Stimulated activated CD8-positive, alpha-beta memory T cell treated with anti-CD3 and anti-CD28 coated beads, Interleukin-7, amount 100 ng/mL, for 48 hours (primary cell): ENCODE measurements at places on chromosomes 13 and 19.

DNA sequence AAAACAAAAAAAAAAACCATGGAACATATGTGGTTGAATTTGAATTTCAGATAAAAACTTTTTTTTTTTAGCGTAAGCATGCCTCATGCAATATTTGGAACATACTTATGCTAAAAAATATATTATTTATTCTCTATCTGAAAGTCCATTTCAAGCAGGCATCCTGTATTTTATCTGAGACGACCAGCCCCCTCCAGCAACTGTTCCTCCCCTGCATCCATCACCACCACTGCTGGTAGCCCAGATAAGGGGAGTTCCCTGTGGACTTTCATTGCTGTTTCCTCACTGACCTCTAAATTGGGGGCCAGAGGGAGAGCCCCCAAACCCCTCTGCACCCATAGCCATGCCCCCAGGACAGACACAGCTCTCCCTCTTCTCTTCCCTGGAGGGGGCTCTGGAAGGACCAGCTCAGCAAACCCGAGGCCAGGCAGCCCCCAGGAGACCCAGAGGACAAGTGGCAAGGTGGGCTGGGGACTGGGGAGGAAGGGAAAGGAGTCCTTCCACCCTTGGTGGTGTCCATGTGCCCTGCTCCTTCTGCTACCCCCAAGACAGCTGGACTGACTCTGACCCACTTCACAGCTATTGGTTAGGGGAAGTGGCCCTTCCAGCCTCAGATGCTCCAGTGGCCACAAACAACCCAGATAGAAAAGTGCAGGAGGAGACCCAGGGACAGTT is 6.6 kb upstream of the SIGLEC12 start:
- no peak for DNase-seq

DNA sequence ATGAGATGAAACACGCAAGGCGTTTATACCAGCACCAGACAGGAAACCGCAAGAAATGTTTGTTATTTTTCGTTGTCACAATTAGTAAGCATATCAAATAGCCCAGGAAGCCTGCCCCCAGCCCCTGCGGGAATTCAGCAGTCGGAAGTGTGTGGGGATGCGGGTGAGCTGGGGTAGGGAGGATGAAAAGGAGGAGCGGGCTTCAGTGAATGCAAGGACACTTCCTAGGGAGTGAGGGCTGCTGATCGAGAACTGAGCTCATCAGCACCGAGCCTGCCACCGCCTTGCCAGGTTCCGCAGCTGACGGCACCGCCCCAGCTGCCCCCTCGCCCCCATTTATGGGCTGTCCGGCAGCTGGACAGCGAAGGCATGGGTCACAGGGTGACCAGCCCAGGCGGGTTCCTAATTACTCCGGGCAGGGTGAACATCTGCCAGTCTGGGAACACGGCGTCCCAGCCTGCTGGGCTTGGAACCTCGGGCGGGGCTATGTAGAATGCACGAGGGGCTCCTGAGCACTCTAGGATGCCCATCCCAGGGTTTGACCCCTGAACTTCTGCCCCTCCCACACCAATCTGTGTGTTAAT is 1.6 kb upstream of the BEST2 start:
- DNase-seq, result no peak

GRCh38 chr19:38849860-38850435 is at the start of gene HNRNPL:
Gene HNRNPL, minus strand, starts transcription at chr19:38849986. Its CDS starts 20 bp downstream, at chr19:38849966.
- DNase-seq, result peak; percentile 99

DNA sequence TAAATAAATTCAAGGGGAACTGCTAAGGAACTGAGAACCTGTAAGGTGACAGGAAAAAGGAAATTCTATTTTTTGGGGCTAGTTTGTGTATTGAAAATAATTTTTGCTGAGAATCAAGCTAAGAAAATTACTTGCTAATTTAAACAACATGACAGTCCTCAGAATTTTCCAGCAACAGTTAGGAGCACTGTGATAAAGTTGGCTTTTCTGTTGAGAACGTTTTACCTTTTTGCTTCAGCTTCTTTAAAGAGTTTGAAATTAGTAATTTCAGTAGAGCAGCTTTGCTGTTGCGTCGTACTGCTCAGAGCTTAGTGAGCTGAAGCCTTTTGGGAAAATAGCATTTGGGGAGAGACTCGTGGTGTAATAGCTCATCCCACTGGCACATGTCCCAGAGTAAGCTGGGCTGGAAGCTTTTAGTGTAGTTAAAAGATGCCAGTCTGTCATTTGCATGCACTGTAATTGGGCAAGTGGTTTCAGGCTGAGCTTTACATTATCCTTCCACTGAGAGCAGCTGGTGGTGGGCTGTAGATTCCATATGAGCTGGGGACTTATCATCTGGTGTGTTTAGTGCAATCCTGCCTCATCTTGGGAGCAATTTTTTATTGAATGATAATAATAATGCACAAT is 69.8 kb downstream of the LRCH1 start:
- no peak for DNase-seq

DNA sequence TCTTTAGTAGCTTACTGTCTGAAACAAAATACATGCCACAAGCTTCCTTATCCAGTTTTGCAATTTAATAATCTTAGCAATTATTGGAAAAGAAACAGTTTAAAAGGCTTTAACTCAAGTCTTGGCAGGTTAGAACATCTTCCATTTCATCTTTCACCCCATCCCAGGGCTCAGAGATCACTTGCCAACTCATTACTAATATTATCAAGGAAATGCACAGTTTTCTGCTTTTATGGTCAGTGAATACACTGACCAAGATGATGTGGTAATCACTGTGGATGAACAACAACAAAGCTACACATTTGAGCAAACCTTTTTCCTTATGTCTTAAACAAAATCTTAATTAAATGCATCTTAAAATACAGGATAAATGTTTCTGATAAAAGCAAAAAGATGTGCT is 48.0 kb upstream of the ITM2B start:
- DNase-seq, result no peak

- no peak for DNase-seq
These were observed 146.9 kb upstream of the SLC10A2 start for GRCh38 chr13:103213152-103213551.

- DNase-seq, result peak; percentile 7
These were observed 9.7 kb downstream of the INAFM1 start for GRCh38 chr19:47284324-47284899.

DNA sequence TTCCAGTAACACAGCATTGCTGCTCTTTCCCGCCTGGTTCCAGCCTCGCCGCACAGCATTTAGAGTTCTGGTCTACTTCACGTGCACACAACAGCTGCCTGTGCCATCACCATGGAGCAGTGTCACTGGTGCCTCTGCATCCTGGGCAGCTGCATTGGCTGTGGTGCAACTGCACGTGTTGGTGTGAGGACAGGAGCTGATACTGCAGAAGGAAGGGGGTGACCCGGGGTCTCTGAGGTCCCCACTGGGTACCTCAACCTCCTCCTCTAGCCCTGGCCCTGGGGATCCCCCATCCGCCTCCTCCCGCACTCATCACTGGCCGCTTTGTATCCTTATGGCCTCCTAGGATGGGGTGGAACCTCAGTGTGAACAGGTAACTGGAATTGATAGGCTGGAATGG is 112.5 kb downstream of the SOX1 start:
- no peak for DNase-seq

DNA sequence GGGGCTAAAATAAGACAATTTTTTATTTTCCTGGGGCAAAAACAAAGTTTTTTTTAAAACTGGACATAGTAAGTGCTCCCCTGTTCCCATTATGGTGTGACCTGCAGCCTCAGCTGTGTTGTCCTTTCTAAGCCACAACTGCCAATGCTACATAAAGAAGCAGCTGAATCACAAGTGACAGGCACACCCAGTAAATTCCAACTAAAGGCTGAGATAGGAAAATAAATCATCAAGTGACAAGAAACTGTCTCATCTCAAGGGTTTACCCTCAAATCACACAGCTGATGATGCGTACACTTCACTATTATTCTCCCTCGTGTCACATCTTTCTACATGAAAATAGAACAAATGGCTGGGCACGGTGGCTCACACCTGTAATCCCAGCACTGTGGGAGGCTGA is 28.7 kb downstream of the STK24 start:
- no peak for DNase-seq

DNA sequence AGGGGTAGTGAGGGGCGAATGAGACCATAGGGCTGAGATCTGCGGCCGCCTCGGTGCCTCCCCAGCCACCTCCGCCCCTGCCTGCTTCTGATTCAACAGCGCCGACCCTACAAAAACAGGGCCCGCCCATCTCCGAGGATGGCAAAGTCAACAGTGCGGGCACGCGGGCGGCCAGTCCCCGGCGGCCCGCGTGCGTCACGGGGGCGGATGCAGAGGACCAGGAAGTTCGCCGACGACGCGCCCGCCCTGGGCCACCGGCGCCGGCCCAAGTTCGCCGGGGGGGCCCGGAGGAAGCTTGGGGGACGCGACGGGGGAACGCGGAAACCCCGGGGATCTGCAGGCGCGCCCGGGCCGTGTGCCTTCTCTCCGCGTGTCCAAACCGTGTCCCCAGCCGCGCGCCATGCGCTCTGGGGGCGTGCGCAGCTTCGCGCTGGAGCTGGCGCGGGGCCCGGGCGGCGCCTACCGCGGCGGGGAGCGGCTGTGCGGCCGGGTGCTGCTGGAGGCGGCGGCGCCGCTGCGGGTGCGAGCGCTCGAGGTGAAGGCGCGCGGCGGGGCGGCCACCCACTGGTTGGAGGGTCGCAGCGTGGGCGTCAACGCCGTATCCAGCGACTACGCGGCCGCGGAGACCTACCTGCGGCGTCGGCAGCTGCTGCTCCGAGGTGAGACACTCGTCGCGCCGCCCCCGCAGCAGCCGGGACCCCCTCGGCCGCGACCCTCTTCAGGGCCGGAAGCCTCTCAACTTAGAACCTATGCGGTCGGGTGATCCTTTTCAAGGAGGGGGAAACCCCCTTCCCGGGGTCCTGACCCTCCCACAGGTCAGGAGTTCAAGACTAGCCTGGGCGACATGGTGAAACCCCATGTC is 6.8 kb upstream of the ARRDC2 start:
- peak; percentile 89 for DNase-seq

GRCh38 chr13:98187155-98187964 is 10.3 kb upstream of the RNF113B start:
- no peak for DNase-seq

GRCh38 chr13:40273253-40274025 is 393.0 kb downstream of the FOXO1 start:
- no peak for DNase-seq

DNA sequence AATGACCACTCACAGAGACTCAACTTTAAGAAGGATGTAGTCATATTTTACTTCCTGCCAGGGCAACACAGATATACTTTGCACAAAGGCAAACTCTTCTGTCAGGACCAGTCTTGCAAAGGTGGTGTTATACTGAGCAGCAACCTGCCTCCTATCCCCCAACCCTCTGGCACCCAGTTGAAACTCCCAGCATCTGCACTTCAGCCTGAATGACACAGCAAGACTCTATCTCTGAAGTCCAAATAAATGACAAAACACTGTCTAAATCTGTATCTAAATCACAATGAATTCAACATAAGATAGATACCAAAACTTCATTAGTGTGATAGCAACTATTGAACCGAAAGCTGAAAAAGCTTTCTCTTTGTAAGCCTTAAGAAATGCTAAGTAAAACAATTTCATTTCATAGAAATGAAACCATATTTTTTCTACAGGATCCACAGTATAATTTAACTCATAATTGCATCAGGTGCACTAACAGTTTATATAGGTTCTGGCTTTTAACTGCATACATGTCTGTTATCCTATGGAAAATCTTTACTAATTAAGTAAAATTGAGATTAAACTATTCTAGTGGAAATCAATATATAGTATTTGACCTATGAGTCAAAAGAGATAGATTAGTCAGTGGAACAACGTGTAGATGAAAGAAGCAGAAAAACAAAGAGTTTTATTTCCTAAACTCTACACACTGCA is 163.7 kb downstream of the TBC1D4 start:
- DNase-seq, result no peak

DNA sequence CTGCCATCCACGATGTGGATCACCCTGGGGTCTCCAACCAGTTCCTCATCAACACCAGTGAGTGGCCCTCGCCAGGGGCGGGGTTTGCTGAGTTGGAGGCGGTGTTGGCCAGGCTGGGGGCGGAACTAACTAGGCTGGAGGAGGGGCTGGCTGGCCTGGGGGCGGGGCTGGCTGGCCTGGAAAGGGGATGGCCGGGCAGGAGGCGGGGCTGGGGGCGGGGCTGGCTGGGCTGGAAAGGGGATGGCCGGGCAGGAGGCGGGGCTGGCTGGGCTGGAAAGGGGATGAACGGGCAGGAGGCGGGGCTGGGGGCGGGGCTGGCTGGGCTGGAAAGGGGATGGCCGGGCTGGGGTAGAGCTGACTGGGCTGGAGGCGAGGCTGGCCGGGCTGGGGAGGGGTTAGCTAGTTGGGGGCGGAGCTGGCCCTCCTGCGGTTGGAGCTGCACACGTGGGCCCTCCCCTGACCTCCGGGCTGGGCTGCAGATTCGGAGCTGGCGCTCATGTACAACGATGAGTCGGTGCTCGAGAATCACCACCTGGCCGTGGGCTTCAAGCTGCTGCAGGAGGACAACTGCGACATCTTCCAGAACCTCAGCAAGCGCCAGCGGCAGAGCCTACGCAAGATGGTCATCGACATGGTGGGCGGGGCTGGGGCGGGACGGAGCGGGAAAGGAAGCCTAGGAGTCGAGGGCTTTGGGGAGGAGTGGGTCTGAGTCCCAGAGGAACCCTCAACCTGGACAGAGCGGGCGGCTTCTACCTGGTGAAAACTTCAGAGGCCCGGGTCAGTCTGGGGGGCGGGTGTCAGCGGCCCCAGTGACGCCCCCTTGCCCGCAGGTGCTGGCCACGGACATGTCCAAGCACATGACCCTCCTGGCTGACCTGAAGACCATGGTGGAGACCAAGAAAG is 41.0 kb downstream of the PDE4A start:
- DNase-seq, result peak; percentile 85

DNA sequence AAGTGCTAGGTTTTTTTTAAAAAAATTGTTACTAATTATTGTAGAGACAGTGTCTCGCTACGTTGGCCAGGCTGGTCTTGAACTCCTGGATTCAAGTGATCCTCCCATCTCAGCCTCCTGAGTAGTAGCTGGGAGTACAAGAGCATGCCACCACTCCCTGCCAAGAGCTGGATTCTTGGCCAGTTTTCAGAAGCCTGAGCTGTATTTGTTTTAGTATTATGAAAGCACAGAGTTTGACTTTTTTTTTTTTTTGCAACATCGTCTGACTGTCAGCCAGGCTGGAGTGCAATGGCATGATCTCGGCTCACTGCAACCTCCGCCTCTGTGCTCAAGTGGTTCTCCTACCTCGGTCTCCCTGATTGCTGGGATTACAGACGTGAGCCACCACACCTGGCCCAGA is 7.0 kb downstream of the ARMC6 start:
- DNase-seq, result no peak

GRCh38 chr19:29724102-29724641 is 9.1 kb upstream of the C19orf12 start:
- DNase-seq, result no peak

DNA sequence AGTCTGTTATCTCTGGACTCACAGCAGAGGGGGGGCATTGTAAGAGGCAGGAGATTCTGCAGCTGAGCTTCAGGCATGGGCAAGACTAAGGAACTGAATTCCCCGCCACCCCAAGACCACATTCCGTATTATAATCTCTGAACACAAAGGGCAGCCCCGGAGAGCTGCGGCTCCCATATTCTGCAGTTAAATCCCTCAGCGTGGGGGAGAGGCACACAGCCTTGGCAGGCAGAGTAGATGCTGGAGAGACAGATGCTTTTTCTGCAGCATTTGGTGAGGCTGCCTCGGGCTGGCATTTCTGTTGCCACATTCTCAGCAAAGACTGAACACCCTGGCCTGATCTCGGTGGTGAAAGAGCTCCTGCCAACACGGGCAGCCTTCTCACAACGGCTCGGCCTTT is 12.9 kb downstream of the CHAF1A start:
- DNase-seq, result no peak
